Stimulated activated CD4-positive, alpha-beta T cell treated with anti-CD3 and anti-CD28 coated beads, Interleukin-1b, Interleukin-23, amount 100 ng/mL, for 48 hours (primary cell): ENCODE measurements at places on chromosomes 2 and 18.

DNA sequence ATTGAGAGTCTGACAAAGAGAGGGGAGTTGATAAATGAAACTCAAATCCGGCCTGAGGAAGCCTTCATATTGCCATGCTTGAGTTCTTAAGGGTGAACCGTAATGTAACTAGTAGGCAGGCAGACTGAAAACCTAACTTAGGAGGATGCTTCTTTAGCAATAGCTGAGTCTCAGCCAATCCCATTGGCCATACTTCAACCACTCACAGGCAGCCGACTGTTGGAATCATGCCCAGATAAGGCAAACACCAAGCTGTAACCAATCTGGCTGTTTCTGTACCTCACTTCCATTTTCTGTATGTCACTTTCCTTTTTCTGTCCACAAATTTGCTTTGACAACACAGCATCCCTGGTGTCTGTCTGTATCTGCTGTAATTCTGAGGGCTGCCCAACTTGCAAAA is 39.5 kb downstream of the TPRKB start:
- no peak for DNase-seq

DNA sequence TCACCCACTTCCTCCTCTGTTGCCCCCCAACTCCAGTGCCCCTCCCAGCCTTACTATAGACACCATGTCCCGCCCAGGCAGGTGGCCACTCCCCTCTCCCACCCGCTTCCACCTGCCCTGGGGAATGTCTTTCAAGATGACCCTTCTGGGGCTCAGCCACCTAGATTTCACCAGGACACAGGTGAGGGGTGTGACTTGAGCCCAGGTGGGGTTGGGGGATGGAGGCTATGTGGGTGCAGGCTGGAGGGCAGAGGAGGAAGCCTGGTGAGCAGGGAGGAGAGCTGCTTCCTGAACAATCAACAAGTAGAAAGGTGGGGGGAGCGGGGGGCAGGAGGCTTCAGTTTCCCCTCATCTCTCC is 8.7 kb downstream of the ADRA2B start:
- DNase-seq = no peak

DNA sequence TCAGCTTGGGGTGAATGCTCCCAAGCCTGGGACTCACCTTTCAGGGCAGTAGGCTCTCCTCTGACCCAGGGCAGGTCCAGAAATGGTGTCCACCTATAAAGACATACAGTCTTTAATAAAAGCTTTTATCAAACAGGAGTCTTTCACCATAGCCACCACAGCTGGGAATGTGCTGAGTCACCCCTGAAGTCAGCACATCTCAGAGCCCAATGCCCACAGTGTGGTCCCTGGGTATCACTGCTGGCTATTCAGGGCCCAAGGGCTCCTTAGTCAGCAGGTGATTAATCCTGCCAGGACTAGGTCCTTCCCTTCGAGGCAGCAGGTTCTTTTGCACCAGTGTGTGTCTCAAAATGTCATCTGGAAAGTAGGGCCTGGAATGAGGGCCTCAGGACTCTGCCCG is 181.9 kb downstream of the MEMO1 start:
- DNase-seq = no peak

DNA sequence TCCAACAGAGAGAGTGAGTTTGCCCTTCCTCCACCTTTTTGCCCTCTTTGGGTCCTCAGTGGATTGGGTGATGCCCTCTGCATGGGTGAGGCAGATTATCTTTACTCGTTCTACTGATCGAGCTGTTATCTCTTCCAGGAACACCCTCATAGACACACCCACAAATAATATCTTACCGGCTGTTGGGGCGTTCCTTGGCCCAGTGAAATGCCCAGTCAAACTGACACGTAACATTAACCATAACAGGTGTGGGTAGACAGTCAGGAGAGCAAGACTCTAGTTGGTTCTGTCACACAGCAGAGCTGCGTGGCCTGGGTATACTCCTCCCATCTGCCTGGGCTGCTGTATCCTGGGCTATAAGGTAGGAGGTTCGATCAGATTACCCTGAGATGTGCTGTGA is 144.1 kb downstream of the AGAP1 start:
- DNase-seq = no peak

- no peak for DNase-seq
Observed at GRCh38 chr2:160425434-160426151, 68.0 kb downstream of the RBMS1 start.

DNA sequence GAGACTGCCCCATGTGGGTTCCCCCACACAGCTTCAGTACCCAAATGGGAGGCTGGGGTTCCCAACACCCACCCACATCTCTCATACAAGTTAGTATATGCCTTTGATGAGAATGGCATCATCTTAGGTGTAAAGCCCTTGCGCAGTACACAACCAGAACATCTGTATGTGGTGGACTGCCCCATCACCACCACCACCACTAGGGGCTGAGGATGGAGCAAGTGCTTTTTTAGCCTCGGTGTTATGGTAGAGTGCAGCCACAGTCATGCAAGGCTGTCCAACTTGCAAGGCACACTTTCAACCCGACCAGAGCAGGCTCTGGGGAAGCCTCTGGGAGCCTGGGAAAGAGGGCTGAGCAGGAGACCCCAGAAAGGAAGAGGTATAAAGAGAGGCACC is 241.2 kb downstream of the TFCP2L1 start:
- no peak for DNase-seq
